ENCODE measurements at places on chromosomes 5 and 9.

GRCh38 chr9:35882263-35882848 lies 12.2 kb upstream of the OR13J1 start:
- DNase-seq: peak; percentile 83

- no peak for DNase-seq
Observed at GRCh38 chr5:100502684-100503083, 32.5 kb upstream of the FAM174A start.

DNA sequence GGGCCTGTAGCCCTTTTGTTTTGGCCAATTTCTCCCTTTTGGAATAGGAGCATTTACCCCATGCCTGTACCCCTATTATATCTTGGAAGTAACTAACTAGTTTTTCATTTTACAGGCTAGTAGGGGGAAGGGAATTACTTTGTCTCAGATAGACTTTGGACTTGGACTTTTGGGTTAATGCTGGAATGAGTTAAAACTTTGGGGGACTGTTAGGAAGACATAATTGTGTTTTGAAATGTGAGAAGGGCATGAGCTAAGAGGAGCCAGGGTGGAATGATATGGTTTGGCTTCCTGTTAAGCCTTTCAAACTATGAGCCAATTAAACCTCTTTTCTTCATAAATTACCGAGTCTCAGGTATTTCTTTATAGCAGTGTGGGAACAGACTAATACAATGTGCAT lies 168.1 kb downstream of the FGF1 start:
- no peak for DNase-seq

DNA sequence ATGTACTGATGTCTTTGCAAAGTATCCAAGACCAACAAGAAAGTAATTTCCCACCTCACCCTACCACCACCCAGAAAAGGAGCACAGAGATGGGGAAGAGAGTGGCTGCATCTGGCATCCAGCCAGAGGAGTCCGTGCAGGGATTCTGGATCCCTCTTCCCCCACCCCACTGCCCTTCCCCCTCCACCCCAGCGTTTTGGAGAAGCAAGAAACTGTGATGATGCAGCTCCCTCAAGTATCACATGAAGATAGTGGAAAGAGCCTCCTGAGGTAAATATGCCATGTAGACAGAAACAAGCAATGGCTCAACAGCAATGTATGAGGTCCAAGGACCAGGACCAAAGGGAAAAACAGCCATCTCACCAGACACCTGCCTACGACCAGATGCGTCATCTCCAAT lies 153.8 kb downstream of the DEPDC1B start:
- no peak for DNase-seq

DNA sequence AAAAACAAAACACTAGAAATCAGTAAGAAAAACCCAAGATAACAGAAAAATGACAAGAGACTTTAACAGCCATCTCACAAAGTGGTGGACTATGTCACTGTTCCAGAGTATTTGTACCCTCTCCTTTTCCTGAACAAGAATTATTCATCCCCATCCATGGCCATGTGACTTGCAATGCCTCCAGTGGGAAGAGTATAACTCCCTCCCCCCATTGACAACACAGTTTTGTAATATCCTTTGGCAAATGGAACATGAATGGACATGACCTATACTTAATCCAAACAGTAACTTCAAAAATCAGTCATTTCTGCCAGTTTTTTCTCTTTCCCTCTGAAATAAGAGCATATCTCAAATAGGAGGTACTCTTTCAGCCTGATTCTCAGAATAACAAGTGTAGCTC lies 33.9 kb downstream of the PTBP3 start:
- DNase-seq: no peak

DNA sequence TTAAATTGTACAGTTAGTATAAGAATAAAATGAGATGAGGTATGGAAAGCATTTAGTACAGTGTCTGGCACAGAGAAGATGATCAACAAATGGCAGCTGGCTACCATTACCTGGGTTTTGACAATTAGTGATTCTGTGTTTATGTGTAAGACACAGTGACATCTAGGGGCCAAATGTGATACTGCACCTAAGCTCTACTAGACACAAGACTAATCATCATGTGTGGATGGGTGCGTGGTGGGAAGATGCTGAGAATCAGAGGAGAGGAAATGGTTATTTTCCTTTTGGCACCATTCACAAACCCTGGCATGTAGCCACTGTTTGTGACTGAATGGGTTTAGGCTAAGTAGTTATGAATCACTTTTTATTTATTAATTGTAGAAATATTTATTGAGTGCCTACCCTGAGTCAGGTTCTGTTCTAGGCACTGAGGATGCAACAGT lies 109.8 kb upstream of the TBC1D2 start:
- no peak for DNase-seq

- no peak for DNase-seq
Observed at GRCh38 chr5:81506378-81506777, 112.4 kb upstream of the ACOT12 start.

- DNase-seq: no peak
Observed at GRCh38 chr5:172035049-172035448, 28.6 kb upstream of the FBXW11 start.

- DNase-seq: no peak
Observed at GRCh38 chr5:10518347-10518746, 45.5 kb upstream of the ANKRD33B start.

All from SK-N-SH (cell line).